ENCODE measurements at places on chromosomes 12 and 14.

DNA sequence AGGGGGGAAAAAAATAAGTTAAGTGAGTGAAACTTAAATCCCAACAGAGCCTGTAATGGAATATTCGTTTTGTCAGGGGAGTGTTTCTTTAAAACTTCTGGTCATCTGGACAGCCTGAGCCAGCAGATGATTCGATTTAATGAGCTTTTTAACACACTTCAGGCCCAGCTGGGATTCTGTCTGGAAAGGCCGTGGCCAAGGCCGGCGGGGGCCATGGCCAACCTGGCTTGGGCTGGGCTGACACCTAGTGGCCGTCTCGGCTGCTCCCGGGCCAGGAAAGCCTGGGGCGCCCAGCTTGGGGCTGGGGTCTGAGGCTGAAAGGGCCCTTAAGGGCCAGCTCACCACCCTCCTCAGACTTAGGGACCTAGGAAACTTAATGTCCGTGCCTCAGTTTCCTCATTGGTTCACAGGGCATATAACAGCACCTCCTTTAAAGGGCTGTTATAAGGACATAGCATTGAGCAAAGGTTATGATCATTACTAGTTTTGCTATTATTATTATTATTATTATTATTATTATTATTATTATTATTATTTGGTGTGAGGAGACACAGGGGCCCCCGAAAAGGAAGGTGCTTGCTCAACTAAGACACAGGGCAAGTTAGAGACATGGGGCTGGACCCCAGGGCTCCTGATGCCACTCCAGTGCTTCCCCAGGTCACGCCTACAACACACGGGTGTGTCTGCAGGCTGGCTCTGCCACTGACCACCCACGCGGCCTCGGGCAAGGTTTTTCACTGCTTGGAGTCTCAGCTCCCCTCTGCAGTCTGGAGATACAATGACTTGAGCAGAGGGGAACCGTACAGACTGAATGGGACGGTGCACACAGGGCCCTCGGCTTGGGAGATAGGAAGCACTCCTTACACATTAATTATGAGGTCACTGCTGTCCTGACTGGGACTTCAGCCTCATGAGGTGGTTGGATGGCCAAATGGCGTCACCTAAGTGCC lies 84.0 kb downstream of the SYNE3 start:
- peak; percentile 78 for DNase-seq
- no peak overlapping the region for H3K27ac ChIP-seq
- H3K36me3 ChIP-seq = peaks cover 1% of the 10 kb centered on the region
- peaks cover 2% of the 10 kb centered on the region for H3K4me1 ChIP-seq

DNA sequence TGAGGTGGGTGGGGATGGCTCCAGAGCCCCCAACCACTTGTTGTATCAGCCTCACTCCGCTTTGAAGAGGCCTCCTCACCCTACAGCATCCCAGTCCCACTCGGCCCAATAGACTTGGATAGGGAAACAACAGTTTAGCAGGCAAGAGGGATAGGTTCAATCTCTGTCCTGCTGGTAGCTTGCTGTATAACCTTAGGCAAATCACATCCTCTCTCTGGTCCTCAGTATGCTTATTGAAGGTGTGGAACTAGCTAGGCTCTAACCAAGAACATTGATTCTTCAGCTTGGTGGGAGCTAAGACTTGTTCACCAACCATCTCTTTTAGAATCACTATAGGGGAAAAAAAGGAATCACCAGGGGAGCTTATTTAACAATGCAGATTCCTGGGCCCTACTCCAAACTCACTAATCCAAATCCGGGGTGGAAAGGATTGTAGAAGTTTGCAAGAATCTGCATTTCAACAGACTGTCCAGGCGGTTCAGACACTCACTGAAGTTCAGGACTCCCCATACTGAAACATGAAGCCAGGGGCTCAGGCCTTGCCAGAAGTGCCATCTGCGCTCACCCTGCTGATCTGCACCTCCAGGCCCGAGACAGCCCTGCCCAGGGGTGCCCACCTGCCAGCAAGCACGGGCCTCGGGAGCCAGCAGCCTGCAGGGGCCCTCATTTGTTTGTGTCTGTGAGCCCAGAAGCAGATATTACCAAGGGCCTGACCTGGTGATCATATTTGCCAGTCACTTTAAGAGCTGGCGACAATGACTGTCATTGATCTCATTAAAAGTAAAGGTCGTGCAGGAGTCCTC lies 113.0 kb downstream of the ADCK1 start:
- no peak for DNase-seq
- peaks cover 19% of the 10 kb centered on the region for H3K4me1 ChIP-seq
- H3K27ac ChIP-seq = no peak overlapping the region
- no peaks in the 10 kb centered on the region for H3K27me3 ChIP-seq
- H3K4me3 ChIP-seq = no peak overlapping the region

- H3K27ac ChIP-seq = no peak overlapping the region
- H3K4me1 ChIP-seq = peaks cover 4% of the 10 kb centered on the region
- peaks cover 3% of the 10 kb centered on the region for H3K27me3 ChIP-seq
- no peaks in the 10 kb centered on the region for H3K36me3 ChIP-seq
Measured at GRCh38 chr14:65866886-65867285, 454.4 kb downstream of the FUT8 start.

DNA sequence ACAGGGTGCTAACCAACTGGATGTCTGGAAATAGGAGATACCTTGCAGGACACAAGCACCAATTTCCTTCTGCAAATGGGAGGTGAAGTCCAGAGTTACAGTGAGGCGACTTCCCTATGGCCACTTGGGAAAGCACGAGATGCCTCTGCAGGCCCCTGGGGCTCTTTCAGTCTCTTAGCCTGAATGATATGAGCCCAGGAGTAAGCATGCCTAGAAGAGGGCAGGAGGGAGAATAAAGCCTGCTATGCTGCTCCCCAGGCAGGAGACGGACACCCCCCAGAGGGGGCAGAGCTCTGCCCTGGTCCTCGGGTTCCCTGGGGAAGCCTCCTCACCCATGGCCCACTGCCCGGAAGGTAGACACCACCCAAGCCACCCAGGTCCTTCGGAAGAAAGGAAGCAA lies 105.1 kb downstream of the GCH1 start:
- H3K27ac ChIP-seq = no peak overlapping the region
- H3K4me3 ChIP-seq = no peak overlapping the region
- H3K36me3 ChIP-seq = no peaks in the 10 kb centered on the region
- DNase-seq = no peak

DNA sequence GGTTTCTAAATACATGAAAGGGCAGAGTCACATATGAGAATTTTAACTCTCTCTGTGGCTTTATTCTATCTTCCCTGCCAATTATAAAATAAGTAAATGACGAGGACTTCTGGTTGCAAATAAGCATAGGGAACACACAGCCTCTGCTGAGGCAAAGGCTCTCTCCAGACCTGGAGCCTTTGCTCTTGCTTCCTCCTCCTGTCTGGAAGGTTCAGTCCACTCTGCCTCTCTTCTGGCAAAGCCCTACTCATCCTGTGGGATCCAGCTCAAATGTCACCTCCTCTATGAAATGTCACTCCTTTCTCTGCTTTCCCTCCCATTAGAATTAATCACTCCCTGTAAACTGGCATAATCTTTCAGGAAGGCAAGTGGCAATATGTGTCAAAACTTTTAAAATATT lies 41.9 kb downstream of the PKP2 start:
- H3K4me1 ChIP-seq = peaks cover under 1% of the 10 kb centered on the region
- no peak for DNase-seq
- no peak overlapping the region for H3K4me3 ChIP-seq
- H3K36me3 ChIP-seq = no peaks in the 10 kb centered on the region
- no peak overlapping the region for H3K27ac ChIP-seq

All from endothelial cell (in vitro differentiated cells).